ENCODE measurements at places on chromosomes 1 and 21.

DNA sequence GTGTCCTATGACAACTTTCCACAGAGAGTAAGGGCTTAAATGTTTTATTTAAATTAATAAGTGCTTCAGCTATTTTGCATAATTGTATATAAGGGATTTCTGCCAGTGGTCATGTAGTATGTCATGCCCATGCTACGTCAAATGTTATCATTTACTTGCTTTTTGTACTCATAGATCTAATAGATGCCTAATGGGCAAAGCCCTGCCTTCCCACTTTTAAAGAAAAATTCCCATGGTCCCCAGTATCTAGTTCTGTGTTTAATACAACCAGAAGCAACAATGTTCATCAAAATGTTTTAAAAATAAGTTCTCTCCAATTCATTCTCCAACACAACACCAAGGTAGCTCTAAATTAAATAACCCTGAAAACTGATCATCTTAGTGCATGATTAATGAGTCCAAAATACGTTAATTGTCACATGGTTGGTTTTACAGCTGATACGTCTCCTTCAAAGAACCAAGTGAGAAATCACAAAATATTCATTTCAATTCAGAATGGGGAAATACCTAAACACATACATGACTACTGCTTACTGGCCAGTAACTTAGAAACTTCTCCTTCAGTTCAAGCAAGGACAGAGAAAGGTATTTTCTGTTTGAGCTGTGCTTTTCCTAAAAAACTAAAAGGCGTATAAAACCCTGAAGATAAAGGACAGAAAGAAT lies 49.1 kb upstream of the SDC3 start:
- DNase-seq: no peak

- DNase-seq: no peak
These were observed 2.7 kb downstream of the FOXE3 start for GRCh38 chr1:47418681-47419325.

DNA sequence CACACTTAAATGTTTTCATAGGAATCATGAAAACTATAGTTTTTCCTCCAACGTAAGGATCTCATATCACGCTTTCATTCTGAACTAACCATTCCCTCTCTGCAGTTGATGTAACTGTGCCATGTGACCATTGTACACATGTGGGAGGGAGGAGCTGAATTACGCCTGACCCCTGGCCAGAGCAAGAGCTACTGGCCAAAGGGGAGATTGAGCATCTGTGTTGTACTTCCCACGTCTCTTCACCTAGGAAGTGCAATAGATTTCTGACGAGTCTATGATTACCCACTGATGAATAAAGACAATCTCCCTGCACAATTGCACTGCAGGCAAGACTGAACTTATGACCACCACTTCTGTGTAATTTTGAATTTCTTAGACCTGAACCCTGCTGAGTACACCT lies 24.0 kb downstream of the PTPRC start:
- DNase-seq: no peak

- DNase-seq: no peak
These were observed 4.2 kb downstream of the SLAMF7 start for GRCh38 chr1:160743266-160743665.

GRCh38 chr1:151352021-151352718 lies 5.1 kb upstream of the RFX5 start:
- DNase-seq: peak; percentile 82

- no peak for DNase-seq
These were observed 182.9 kb downstream of the CDC7 start for GRCh38 chr1:91683598-91683951.

- DNase-seq: no peak
These were observed 131.8 kb upstream of the PKN2 start for GRCh38 chr1:88552226-88552625.

- peak; percentile 63 for DNase-seq
These were observed 68.3 kb upstream of the TARDBP start for GRCh38 chr1:10943991-10944730.

DNA sequence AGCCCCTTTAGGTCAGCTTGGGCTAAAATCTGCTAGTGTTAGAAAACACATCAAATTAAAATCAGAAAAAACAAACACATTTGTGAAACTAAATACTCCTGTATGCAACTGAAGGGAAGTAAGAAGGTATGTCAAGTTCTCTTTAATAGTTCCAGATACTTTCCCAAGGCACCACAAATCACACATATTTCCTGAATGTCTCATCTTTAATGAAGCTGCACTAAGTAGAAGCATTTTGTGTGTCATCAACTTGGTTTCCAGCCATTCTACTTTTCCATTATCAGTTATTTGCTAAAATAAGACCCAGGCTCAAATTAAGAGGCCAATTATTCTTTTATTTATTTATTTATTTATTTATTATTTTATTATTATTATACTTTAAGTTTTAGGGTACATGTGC lies 34.7 kb downstream of the CRB1 start:
- no peak for DNase-seq

DNA sequence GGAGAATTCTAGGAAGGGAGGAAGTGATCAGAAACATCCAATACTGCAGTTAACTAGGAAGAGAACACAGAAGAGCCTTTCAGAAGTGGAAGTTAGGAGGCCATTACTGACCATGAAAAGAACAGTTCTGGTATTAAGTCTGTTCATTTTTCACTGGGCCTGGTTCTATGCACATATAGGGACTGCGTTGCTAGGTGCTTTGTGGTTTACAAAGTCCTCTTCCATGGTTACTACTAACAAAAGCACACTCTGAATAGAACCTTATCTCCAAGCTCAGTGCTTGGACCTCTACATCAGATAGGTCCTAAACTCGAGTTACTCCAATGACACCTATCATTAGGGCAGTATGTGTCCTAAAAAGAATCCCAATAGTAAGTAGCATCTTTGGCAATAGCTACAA lies 75.4 kb downstream of the RPAP2 start:
- no peak for DNase-seq

- no peak for DNase-seq
These were observed 11.3 kb downstream of the CRABP2 start for GRCh38 chr1:156693848-156694689.

GRCh38 chr21:31503939-31504338 lies 155.6 kb upstream of the SOD1 start:
- DNase-seq: no peak

DNA sequence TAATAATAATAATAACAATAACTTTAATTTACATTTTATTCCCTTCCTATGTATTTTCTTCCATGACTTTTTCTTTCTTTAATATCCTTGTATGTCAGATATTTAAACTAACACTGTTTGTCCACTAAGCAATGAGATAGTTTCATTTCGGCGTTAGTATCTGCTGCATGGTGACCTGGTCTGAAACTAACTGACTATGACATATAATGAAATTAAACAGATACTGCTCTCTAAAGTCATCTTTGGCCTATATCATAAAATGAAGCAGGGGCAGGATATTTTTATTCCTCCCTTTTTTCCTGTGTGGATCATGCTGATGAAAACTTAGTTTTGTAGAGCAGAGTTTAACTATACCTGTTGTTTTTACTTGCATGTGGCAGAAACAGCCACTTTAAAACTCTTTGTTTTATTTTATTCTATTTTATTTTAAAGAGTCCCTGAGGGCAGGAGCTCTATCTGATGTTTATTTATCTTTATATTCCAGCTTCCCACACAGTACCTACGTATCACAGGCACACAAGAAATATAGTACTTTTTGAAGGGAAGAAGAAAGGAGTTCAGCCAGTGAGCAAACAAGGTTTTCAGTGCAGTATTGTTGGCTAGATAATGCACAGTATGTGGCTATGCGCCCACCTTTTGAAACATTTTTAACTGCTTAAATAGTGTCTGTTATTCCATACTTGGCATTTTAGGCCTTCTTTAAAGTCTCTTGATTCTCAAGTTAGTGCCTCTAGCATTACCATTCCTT lies 165.6 kb downstream of the PHTF1 start:
- DNase-seq: no peak

DNA sequence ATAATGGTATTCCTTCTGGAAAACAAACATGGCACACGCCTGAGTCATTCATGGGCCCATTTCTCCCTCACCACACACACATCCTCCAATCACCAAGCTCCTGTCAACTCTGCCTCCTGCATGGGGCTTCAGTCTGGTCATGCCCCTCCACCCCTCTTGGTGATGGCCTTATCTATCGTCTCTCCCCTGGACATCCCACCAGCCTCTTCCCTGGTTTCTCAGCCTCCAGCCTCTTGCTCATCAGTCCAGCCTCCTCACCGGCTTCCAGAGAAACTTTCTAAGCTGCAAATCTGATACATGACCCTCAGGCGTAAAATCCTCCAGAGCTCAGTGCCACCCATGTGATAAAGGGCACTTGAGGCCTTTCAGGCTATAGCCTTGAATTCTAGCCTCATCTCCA lies 243.9 kb downstream of the FOXD2 start:
- no peak for DNase-seq

GRCh38 chr1:93123201-93123783 lies 44.2 kb downstream of the MTF2 start:
- DNase-seq: no peak

- no peak for DNase-seq
These were observed 607.8 kb upstream of the B3GALT2 start for GRCh38 chr1:193794239-193794638.

DNA sequence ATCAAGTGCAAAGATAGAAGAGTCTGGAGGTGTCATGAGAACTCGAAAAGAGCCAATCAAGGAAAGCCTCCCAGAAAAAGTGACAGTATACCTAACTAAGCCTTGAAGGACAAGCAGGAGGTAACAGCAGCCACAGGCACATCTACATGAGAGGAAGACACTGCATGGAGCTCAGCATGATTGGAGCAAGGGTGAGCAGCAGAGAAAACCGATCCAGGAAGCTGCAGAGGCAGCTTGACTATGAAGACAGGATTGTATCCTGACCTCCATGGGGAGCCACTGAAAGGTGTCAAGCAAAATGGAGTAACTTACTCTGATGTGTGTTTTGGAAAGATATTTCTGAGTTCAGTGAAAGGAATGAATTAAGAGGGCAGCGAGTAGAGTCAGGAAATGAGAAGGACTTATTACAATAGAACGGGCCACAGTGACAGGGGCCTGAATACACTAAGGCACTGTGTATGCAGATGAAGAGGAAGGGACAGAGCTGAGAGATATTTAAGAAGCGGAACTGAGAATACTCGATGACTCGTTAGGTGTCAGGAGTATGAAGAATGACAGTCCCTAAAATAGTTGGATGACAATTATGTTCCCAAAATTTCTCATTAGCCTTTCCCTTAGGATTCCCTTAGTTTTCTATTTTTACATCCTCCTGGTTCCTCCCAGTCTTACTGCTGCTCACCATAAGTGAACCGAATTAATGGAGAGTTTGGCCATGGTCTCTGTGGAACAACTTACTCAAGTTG lies 139.3 kb upstream of the NFIA start:
- no peak for DNase-seq

- peak; percentile 97 for DNase-seq
These were observed 1.1 kb upstream of the PLXNA2 start for GRCh38 chr1:208245185-208245705.

DNA sequence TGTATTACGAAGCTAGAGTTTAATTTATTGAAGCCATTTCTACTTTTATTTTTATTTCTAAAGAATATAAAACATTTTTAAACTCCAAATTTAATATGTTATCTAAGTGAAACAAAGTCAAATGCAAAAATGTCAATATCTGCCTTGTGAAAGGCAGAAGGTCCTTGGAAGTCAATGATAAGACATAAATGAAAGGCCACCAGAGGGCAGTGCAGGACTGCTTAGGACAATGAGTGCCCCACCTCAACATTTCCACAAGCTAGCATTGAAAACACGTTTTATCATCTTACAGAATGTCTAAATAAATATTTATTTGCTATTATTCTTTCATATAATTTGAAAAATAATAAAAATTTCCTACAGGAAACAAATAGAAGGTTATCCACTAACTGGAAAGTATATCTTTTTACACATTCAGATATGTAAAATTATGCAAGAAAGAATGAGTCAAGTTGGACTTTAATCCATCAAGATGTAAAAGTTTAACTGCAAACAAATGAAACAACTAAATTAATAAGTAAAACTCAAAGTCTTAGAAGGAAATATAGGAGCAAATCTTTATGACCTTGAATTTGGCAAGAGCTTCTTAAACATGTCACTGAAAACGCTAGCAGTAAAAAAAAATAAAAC lies 140.1 kb upstream of the FMN2 start:
- DNase-seq: peak; percentile 27

All from NCI-H446 (cell line).